ENCODE measurements at places on chromosomes 12 and 14.

DNA sequence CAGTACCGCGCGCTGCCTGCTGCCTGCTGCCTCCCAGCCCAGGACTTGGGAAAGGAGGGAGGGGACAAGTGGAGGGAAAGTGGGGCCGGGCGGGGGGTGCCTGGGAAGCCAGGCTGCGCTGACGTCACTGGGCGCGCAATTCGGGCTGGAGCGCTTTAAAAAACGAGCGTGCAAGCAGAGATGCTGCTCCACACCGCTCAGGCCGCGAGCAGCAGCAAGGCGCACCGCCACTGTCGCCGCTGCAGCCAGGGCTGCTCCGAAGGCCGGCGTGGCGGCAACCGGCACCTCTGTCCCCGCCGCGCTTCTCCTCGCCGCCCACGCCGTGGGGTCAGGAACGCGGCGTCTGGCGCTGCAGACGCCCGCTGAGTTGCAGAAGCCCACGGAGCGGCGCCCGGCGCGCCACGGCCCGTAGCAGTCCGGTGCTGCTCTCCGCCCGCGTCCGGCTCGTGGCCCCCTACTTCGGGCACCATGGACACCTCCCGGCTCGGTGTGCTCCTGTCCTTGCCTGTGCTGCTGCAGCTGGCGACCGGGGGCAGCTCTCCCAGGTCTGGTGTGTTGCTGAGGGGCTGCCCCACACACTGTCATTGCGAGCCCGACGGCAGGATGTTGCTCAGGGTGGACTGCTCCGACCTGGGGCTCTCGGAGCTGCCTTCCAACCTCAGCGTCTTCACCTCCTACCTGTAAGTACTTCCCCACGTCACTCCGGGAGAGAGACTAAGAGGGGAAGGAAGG, at the start of gene LGR5:
Gene LGR5, plus strand, starts transcription at position 186 of the 732 bp plus-strand sequence. Its CDS starts 283 bp downstream, at position 469.
- no peak for DNase-seq

- no peak for DNase-seq
Observed at GRCh38 chr12:101108130-101108529, 101.9 kb downstream of the SLC5A8 start.

- DNase-seq = no peak
Observed at GRCh38 chr12:56565510-56566101, 44.0 kb downstream of the RBMS2 start.

- DNase-seq = no peak
Observed at GRCh38 chr12:23169012-23169695, 544.2 kb downstream of the ETNK1 start.

DNA sequence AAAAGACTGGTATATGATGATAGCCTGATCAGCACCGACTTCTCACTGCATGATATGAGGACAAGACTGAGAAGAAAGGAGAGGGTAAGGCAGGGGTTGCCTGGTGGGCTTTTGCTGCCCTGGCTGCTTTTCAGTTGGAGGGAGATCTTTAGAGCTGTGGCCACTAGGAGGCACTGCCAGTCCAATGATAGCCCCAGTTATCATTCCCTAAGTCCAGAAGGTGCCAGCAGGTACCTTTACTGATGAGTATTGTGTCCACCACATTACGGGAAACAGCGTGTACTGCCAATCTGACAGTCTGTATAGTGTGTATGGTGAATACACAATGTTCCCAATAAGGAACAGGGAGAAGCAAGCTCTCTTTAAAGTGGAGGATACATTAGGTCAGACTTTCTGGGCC, 55.8 kb upstream of the CCDC175 start:
- no peak for DNase-seq

DNA sequence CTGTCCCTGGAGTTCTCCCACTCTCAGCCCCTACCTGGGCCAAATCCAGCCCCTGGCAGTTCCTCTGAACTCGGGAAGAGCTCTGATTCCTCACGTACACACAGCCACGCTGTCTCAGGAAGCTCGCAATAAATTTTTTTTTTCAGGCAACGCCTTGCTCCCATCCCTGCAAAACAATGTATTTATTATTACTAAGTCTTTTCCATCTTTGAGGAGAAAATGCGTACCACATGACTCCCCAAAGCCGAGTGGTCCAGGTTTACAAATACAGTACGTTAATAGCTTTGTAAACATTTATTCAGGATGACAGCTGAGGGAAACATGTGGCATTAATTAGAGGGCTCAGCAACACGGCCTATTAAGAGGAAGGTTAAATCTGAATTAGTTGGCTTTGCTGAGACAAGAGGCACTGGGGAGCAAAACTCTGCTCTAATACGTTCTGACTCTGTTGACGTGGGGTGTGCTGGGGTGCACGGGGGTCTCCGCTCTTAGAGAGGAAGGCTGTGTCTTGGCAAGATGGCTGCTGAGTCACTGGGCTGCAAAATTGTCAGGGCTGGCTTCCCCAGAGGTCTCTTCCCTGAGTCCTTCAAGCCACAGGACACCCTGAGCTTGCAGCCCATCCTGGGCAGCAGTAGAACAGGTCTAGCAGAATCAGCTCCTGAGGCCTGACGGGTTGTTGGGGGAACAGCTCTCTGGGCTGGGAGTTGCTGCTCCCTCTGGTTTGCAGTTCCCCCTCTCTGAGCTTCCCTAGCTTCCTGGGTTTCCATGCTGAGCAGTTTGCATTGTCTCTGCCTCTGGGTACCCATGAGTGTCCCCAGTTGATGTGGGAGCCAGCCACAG, 185.2 kb upstream of the TBX3 start:
- no peak for DNase-seq

DNA sequence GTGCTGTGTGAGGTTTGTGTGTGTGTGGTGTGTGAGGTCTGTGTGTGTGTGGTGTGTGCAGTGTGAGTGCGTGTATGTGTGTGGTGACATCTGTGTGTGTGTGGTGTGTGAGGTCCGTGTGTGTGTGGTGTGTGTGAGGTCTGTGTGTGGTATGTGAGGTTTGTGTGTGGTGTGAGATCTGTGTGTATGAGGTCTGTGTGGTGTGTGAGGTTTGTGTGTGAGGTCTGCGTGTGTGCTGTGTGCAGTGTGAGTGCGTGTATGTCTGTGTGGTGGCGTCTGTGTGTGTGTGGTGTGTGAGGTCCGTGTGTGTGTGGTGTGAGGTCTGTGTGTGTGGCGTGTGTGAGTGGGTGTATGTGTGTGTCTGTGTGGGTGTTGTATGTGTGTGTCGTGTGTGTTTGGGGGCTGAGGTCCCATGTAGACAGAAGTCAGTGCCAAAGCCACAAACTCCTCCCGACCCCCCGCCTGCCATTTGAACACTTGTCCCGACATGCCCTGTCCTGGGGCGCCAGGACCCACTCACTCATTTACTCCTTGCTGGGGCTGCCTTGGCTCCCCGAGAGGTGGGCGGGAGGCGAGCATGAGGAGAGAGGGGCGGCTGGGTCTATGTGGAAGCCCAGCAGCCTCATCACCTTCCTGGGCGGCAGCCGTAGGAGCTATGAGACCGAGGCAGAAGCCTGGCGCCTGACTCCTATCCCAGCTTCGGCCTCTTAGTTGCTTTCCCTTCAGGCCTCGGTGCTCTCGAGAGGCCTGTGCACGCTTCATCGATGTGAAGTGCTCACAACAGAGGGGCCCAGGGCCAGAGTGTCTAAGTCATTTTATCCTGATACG, 20.5 kb downstream of the RILPL1 start:
- no peak for DNase-seq

GRCh38 chr12:13580206-13580605, 383.7 kb downstream of the EMP1 start:
- no peak for DNase-seq

DNA sequence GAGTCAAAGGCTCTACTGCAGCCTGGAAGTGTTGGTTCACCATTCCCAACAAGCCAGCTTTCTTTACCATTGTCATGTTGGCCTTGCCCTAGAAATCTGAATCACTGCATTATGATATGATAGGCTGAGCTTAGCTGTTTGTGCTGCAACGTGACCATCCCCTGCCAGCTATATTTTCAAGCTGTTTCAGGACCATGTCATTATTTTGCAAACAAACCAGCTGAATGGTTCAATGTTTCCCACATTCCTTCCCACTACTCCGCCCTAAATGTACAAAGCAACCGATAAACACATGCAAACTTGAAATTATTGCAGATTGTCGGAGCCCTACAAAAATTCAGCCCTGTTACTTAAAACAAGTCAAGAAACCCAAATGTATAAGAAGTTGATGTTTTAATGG, 136.1 kb downstream of the KICS2 start:
- no peak for DNase-seq

- DNase-seq = no peak
Observed at GRCh38 chr14:86020841-86021240, 490.9 kb downstream of the FLRT2 start.

GRCh38 chr12:106883426-106883825, 72.3 kb upstream of the TMEM263 start:
- DNase-seq = no peak

GRCh38 chr14:105096206-105096875, 31.1 kb upstream of the GPR132 start:
- no peak for DNase-seq

DNA sequence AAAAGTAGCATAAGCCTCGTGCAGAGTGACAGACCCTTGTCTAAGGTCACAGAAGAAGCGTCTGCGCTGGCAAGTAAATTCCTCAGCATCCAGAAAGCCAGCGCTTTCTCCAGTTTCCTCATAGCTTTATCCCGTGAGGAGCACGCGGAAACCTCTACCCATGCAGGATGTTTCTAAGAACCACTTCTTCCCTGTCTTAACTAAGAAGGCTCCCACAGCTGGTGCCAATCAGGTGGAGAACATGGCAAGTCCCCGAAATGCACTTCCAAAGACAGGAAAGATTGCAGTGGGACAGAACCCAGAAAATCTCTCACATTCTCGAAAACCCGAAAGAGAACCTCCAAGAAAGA, 968 bp upstream of the ARID4A start:
- no peak for DNase-seq

DNA sequence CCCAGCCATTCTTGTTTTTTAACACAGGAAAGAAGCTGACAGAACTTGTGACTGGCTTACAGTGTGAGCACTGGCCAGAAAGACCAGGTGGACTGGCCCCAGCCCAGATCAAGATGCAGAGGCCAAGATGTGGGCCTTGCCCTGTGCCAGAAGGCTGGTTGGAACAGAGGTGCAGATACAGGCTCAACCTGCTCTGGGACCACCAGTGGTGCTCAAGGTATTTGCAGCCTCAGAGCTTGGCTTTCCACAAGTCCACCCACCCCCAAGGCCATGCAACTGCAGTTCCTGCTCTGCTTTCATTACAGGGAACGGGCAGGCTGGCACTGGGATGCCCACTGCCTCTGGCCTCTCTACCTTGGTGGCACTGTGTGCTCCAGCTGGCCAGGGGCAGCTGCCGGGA, 23.3 kb downstream of the ZFC3H1 start:
- DNase-seq = no peak

- DNase-seq = no peak
Observed at GRCh38 chr14:58899317-58899713, 261.6 kb downstream of the DACT1 start.

DNA sequence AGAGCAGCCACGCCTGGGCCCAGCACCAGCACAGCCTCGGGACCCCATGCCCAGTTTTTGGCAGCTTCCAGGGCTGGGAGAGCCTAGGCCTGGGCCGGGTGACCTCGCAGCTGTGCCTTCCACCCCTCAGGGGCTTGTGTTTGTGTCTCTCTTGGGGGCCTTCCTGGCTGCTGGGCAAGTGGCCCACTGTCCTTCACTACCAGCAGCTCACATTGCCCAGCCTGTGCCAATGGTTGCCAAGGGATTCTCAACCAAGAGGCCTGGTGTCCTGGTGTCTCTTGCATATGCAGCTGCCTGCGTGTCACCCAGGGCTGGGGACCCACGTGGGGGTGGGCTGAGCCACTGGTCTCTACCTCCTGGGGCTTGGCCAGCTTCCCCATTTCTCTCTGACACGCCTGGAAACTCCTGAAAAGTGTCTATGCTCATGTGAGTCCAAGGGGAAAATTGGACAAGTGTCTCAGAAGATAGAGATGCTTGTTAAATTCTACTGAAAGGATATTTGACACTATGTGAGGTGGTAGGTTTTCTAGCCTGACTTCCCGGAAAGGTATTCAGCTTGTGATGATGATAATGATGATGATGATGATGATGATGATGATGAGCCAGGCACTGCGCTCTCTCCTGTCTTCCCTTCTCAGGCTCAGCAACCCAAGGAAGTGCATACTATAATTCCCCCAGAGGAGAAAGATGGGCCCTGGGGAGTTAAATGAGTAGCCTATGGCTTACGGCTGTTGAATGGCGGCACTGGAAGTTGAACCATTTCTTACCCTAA, 48.8 kb upstream of the ESRRB start:
- DNase-seq = no peak

DNA sequence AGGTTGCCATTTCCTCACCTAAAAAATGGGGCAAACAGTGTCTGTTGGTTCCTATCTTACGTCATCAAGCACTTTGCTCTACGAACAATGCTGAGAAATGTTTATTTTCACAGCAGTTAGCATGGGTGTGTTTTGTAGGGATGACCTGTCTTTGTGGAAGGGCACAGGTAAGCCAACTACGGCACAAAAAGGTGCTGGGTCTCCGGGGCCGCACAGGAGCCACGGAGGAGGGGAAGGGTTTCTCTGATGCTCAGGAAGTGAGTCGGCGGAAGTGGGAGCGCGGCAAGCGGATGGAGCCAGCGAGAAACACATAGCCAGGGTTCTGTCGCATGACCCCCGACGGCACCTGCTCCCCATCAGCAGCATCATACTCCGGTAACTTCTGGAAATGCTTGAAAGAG, 65.6 kb upstream of the TCL1B start:
- DNase-seq = no peak

GRCh38 chr12:109704371-109705098, 9.1 kb upstream of the FAM222A start:
- no peak for DNase-seq

- no peak for DNase-seq
Observed at GRCh38 chr12:90062799-90063198, 354.2 kb upstream of the ATP2B1 start.

DNA sequence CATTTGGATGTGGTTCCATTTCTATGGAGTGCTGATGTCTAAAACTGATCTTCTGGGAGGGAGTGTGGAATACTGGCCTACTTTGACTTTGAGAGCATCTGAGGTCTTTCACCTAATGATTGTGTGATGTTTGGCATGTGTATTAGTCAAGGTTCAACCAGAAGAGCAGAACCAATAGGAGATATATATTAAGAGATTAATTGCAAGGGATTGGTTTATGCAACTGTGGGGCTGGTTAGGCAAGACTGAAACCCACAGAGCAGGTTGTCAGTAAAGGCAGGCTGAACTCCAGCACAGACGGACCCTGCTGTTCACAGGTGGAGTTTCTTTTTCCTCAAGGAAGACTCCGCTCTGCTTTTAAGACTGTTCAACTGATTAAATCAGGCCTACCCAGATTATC, 11.6 kb downstream of the BMAL2 start:
- DNase-seq = no peak
